H4 (cell line): ENCODE measurements at places on chromosomes 16 and 17.

DNA sequence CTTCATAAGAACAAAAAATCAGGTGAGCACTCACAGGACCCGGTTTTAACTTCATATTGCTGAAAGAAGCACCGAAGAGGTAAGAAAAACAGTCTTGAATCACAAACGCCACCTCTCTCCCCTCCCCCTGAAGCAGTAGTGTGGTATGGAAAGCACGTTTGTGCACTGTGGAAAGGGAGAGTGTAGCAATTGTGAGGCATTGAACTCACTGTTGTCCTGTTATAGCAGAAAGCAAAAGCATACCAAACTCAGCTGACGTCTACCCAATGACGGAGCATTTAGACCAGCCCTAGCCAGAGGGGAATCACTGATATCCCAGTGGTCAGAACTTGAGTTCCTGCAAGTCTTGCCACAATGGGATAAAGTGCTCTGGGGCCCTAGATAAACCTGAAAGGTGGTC, 98.8 kb downstream of the DYNLRB2 start:
- no peak for DNase-seq

DNA sequence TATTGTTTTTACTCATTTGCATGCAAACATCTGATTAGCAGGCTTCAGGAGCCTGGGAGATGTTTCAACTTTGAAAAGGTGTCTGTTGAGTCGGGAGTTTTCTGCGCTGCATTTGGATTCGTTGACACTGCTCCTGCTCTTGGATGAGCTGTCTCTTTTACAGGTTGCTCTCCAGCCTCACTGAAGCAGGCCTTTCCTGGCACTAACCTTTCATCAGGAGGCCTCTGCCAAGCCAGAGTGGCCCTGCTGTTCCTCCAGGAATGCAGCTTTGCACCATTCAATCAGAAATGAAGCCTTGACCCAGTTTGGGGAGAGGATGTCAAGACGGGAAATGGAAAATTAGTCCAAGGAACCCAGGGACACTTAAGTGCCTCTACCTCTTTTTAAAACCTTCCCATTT, 330 bp upstream of the KRTAP29-1 start:
- DNase-seq = no peak

DNA sequence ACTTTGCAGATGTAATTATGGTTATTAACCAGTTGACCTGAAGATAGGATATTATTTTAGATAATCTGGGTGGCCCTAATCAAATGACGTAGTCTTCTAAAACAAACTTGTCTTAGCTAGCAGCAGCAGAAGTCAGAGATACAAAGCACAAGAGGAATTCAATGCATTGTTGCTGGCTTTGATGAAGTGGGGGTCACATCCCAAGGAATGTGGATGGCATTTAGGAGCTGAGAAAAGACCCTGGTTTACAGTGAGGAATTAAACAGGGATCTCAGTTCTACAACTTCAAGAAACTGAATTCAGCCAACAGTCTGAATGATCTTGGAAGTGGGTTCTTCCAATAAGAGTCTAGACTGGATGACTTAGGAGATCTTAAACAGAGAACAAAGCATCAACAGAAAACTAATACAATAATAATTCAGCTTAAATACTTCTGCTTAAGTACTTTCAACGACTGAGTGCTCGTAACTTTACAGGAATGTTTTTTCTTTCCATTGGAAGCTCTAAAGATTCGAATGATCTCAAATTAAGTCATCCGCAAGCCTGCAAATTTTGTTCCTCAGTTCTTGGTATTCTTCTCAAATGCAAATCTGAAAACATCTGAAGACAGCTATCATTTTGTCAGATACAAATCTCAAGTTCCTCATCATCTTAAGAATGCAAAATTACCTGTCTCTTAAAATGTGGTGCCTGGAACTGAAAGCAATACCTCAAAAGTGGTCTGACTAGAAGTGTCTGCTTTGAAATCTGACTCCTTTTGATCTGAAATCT, 3.3 kb downstream of the C16orf46 start:
- DNase-seq = no peak

- no peak for DNase-seq
Measured at GRCh38 chr16:53232826-53233529, 178.2 kb downstream of the CHD9 start.

DNA sequence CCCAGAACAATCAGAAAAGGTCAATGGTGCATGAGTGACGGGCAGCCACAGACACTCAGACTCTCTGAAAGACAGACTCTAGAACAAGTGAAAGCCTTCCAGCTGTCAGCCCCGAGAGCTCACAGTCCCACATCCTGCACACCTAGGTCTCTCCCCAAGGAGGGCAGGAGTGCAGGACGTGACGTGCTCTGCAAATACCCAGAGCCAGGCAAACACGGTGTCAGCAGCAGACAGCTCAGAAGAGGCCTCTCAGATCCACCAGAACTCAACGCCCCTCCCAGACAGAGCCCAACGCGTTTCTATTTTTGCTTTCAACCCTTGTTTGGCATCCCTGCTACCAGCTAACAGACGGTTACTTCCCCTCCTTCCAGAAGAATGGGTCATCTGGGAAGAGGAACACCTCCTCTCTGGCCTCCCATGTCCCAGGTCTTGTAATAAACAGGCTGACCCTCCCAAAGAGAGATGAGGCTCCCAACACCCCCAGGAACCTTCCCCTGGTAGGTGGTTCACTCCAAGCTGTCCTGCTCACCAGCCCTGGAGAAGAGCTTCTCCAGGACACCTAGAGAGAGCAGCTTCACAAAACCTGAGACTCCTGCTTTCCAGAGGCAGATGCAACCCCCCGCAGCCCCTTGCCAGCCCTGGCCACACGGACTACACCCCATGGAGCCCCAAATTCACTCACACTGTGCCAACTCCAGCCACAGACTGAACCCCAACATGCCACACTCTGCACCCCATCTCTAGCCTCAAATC, 7.6 kb downstream of the PITPNM3 start:
- DNase-seq = no peak

- DNase-seq = no peak
Measured at GRCh38 chr16:78794581-78795250, 695.3 kb downstream of the WWOX start.

DNA sequence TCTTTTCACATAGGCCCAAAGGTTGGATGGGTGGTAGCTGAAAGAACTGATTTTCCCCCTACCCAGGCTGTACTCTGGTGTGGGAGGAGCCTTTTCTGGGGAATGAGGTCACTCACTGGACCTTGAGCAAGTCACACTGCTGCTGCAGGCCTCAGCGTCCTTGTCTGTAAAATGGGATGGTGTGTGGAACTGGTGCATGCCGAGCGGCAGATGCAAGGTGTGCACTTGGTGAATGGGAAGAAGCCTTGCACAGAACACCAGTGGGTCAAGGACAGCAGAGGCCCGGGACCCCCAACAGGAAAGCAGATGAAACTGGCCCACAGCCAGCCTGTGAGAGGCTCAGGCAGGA, 38.1 kb downstream of the ARHGAP27 start:
- DNase-seq = no peak

DNA sequence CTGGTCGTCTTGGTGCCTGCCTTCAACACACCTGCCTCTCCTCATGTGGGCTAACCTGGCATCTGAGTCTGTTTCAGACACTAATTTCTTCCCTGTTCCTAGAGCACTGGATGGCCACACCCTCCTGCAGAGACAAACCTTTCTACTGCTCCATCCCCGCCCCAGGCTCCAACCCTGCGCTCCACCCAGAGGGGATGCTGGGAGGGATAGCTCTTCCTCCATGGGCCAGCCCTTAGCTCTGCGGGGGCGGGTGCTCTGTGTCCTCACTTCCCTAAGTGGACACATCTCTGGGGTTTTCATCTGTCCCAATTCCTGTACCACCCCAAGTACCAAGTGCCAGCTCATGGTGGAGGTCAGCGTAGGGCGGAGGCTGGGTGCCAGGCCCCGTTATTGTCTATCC, 11.0 kb upstream of the CRISPLD2 start:
- no peak for DNase-seq

- DNase-seq = no peak
Measured at GRCh38 chr17:30308406-30308805, 16.7 kb upstream of the BLMH start.

GRCh38 chr16:61366006-61366405, 670.2 kb downstream of the CDH8 start:
- DNase-seq = no peak

- no peak for DNase-seq
Measured at GRCh38 chr16:76531236-76531635, 254.0 kb downstream of the CNTNAP4 start.

- no peak for DNase-seq
Measured at GRCh38 chr17:35795007-35795870, at the start of gene MMP28. TSS of gene MMP28 (minus strand) at chr17:35795641. CDS start at chr17:35795377, 264 bp downstream.

DNA sequence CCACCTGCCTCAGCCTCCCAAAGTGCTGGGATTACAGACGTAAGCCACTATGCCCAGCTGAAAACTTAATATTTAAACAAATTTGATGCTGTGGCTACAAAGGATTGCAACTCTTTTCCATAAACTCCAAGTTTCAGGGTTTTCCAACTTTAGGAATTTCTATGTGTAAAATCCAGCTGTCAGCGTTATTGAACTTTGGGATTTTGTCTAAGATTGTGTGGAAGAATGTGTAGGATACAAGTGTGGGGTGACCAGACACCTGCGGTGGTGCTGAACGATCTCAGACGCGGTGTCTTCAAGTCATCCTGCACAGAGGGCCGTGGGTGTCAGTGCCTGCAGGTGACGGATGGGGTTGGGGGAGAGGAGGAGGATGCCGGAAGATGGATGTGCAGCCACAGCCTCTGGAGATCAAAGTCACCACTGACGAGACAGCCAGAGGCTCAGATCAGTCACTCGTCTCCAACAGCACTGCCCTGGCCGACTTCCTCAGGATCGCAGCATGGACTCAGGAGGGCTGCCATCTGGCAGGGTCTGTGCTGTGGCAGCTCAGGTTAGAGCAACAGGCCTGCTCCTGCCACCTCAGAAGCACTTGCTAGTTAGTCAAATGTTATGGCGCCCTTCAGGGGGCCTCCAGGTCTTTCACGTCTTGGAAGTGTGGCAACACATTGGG, 13.0 kb downstream of the ACSF3 start:
- DNase-seq = no peak
